Endothelial cell of umbilical vein (primary cell): ENCODE measurements at places on chromosomes 12 and 14. TPM values are rescaled to one million over a fixed set of nuclear protein-coding genes. Genes with fewer than 3 reads are reported as not detected.

DNA sequence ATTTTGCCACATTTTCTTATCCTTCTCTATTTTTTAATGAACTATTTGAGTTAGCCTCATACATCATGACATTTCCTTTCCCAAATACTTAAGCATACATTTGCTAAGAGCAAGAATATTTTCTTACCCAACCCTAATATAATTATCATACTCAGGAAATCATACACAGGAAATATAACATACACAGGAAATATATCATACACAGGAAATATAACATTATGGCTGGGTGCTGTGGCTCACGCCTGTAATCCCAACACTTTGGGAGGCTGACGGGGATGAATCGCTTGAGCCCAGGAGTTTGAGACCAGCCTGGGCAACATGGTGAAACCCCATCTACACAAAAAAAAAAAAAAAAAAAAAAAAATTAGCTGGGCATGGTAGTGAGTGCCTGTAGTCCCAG lies 4.9 kb downstream of the NCKAP1L start:
- peak; percentile 22 for DNase-seq

DNA sequence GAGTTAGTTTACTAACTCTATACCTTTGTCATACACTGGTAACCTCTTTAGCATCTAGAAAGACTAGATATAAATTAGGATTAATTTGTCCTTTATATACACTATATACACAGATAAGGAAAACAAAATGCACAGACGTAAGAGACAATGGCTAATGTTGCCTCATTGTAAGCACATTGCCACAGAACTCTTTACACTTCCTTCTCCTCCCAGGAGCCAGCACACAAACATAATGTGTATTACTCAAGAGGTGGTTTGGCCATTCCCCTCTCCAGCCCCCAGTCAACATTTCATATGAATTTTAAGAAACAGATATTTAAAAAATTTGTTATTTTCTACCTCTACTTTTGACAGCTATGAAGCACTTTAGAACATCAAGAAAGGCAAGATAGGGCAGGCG lies 131.4 kb upstream of the OR4E1 start:
- DNase-seq: no peak

- no peak for DNase-seq
Observed at GRCh38 chr14:71523630-71524319, 408.5 kb upstream of the RGS6 start.

Gene KRT78
- polyA plus RNA-seq: not detected in 2 replicates

Gene FAM222A
- 0.62 and 0.76 TPM in 2 replicates for polyA plus RNA-seq

GRCh38 chr12:94781835-94782234 lies 131.5 kb upstream of the TMCC3 start:
- no peak for DNase-seq

- DNase-seq: no peak
Observed at GRCh38 chr12:132592282-132592970, 18.0 kb downstream of the LRCOL1 start.

GRCh38 chr12:19915392-19916195 lies 452.7 kb upstream of the PDE3A start:
- peak; percentile 85 for DNase-seq

GRCh38 chr12:4137015-4137414 lies 136.5 kb upstream of the CCND2 start:
- DNase-seq: no peak

GRCh38 chr14:89340200-89341181 lies 76.5 kb downstream of the FOXN3 start:
- no peak for DNase-seq

- peak; percentile 55 for DNase-seq
Observed at GRCh38 chr12:53695152-53696145, 19.6 kb upstream of the ATP5MC2 start.

Gene KRT2
- polyA plus RNA-seq: not detected in 2 replicates

Gene NEK9
- 22.1 and 25.1 TPM in 2 replicates for polyA plus RNA-seq

GRCh38 chr12:12378616-12379015 lies 21.7 kb downstream of the BORCS5 start:
- no peak for DNase-seq

DNA sequence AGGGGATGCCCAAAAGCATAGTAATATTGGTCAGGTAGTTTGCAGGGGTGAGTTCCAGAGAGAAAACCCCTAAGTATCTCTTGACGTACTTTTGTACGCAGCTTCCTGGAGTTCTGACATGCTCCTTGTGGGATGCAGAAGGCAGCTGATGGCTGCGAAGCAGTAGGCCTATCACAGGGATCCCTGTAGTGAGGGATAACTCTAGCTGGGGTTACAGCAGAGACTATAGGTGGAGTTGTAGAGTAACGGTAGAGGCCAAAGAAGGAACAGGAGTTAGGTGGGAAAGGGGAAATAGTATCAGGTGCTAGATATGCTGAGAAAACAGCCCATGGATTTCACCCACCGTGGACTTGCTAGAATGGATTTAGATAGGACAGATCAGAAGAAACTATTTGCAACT lies 37.3 kb downstream of the MGST1 start:
- DNase-seq: no peak

Gene SERPINA10
- not detected in 2 replicates for polyA plus RNA-seq

DNA sequence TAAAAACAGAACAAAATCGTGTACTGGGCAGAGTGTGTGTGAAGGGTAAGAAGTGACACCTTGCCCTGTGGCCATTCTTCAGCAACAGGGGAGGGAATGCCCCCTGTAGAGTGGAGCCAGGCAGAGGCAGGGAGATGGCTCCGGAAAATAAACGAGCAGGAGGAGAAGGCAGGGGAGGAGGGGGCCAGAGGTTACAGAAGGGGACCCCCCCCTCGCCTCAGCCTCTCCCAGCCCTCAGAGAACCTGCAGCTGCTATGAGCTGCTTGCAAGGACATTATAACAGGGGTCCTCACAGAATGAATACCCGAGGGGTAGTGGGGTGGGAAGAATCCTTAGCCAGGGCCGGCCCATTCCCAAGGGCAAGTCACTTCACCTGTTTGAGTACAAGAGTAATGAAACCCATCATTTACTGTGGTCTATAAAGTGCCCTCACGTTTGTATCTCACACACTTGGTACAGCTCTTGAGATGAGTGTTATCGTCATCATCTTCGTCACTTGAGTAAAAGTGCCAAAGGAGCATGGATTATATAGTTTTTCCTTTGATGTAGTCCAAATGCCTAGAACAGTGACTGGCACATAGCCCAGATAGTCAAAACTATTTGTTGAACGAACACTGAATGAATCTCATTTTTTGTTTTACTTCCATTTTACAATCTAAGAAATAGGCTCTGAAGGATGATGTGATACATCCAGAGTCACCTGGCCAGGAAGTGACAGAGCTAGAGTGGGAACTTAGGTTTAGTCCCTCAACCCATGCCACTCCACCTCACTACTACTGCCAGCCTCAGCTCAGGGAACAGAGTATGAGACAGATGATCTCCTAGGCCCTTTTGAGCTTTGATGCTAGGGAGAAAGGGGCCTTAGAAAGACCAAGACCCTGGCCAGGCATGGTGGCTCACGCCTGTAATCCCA lies 14.5 kb downstream of the SCNN1A start:
- no peak for DNase-seq

DNA sequence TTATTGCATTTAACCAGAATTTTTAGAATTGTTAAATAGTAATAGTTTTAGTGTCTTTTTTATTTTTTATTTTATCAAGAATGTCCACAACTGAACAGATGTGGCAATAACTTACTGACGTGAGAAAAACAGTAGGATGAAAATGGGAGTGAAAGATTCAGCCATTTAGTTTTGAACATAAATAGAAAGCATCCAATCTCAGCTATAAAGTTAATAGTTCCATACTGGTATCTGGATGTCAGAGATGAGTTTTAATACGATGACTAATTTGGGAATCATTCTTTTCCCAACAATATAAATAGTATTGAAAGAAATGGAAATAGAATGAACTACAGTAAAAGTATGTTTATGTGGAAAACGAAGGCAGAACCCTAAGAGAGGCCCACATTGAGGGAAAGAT lies 159.4 kb downstream of the EPS8 start:
- peak; percentile 42 for DNase-seq

Gene LRRK2
- 0.16 and 0.26 TPM in 2 replicates for polyA plus RNA-seq

Gene PIK3C2G
- not detected in 2 replicates for polyA plus RNA-seq

DNA sequence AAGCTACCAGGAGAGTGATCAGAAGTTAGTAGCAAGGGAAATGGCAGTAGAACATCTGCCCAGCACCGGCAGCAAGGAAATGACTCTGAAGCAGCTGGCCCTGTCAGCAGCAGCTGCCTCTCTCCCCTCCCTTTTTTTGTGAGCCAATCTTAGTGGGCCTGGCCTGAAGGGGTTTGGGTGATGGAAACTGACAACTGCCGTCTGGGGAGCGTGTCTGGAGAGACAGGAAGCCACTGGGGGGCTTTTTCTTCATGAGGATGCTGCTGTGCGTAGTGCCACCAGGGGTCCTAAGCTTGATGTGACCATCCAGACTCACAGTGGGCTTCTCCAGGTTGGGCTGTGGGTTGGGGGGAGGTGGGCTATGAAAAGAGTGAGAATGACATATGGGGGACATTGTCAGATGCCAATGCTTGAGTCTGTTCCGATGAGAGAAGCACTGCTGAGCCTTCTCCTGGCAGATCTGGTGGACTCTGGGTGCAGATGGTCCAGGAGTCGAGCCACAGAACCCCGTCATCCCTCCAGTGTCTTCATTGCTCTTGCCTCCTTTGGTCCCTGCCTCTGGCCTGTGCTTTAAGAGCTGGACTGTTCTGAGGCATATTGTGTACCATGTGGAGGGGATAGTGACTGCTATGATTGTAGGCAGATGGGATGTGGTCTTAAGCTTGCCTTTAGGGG lies 87.6 kb upstream of the HIF1A start:
- no peak for DNase-seq

GRCh38 chr14:102952276-102952675 lies 29.8 kb downstream of the AMN start:
- DNase-seq: no peak

Gene CMA1
- polyA plus RNA-seq: not detected in 2 replicates

- DNase-seq: no peak
Observed at GRCh38 chr14:57847706-57848105, 18.2 kb downstream of the SLC35F4 start.

DNA sequence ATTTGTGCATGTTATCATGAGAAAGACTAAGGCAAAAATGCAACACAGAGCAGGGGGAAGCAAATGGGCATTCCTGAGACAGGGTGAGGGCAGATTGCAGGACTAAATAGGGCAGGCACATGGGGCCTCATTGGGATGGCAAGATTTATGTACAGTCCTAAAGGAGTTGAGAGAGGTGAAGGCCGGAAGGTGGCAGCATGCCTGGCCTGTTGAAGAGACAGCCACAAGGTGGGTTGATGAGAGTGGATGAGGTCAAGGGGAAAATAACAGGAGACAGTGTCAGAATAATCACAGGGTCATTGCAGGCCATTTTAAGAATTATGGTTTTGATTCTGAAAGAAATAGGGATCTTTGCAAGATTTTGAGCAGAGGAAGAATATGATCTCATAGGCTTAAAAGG lies 21.0 kb downstream of the PAH start:
- DNase-seq: no peak

GRCh38 chr12:107807471-107808150 lies 33.1 kb downstream of the ASCL4 start:
- no peak for DNase-seq

- DNase-seq: no peak
Observed at GRCh38 chr14:24483604-24484252, 24.3 kb downstream of the CMA1 start.

- no peak for DNase-seq
Observed at GRCh38 chr14:75566321-75566720, 12.1 kb upstream of the FLVCR2 start.
